ENCODE measurements at places on chromosomes 13 and 19.

GRCh38 chr13:39462428-39462827, 140.6 kb downstream of the LHFPL6 start:
- no peak for DNase-seq

DNA sequence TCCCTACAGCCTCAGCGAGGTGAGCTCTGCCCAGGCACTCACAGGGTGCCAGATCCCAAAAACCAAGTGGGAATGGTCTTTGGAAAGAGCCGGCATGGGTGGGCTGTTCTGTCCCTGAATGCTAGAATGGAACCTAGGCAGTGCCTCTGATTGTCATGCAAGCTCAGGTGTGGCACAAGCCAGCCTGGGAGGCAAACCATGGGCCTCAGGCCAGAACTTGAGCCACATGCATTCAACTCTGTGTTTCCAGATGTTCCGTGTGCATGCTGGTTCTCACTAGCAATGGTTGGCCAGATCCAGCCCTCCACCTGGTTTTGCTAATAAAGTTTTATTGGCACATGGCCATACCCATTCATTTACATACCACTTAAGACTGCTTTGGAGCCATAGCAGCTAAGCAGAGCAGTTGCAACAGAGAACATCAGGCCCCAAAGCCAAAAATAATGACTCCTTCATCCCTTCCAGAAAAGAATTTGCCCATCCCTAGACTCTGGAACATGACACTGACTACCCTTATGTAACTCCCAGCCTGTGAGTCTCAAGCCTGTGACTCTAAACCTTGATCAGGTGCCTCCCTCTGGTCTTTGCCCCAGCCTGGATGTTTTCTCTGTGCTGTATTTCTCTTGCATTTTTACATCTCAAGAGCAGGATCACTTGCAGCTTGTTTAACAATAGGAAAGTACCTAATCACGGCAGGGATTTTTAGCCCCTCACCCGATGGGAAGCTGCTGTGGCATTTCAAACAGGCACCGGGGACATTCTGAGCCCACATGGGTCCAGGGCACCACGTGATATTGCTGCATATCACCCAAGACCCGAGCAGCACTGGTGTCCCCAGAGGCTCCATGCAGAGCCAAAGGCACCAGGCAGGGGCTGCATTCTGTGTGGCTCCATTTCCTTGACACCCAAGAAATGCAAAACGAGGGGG, 55.4 kb upstream of the USE1 start:
- no peak for DNase-seq

- DNase-seq: peak; percentile 7
Measured at GRCh38 chr19:33434886-33435705, 61.6 kb downstream of the CEBPG start.

DNA sequence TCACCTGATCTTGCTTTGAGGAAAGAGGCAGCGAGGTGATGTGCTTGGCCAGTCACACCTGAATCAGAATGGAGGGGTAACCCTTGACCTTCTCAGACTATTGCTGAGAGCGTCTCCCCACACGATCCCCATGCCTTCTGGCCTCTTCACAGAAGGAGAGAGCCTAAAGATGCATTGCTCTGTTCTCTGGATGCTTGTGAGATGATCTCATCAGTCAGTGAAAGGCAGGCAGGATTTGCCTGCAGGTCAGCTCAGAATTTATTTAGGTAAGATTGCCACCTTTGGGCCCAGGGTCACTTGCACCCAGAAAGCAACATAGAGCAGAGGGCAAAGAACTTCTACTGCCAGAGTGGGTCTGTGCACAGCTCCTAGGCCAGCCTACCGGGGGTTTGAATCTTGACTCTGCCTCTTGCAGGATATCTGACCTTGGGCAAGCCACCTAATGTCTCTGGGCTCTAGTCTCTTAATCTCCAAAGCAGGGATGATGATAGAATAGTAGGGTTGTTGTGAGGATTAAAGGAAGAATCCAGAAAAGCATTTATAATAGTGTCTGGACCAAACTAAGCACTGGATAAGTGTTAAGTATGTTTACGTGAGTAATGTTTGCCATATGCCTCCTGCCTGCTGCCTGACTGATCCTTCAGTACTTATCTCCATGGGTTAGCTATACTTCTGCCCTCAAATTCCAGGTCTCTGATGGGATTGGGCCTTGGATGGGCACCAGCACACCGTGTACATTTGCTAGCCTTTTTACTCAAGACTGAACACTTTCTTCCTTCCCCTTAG, 8.4 kb upstream of the FLT1 start:
- no peak for DNase-seq

- no peak for DNase-seq
Measured at GRCh38 chr13:95754069-95754468, 77.1 kb downstream of the DNAJC3 start.

GRCh38 chr13:112828082-112828699, 138.4 kb downstream of the ATP11A start:
- no peak for DNase-seq

DNA sequence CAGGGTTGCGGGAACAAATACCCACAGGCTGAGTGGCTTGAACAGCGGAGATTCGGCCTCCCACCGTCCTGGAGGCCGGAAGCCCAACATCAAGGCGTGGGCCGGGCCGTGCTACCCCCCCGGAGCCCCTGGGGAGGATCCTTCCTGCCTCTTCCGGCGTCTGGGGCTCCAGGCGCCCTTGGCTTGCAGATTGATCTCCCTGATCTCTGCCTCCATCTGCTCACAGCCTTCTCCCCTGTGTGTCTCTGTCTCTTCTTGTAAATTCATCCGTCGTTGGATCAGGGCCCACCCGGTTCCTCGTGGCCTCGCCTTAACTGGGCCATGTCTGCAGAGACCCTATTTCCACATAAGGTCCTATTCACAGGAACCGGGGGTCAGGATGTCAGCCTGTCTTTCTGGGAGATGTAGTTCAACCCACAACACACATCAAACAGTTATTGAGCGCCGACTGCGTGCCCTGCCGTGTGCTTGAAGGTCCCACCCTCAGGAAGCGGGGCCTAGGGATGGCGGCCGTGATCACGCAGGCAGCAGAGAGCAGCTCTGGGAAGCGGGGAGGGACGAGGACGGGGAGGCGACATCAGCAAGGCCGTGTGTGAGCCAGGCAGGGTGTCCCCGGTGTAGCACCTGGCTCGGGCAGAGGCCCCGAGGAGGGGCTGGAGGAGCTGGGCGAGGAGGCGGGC, 21.3 kb downstream of the HCN2 start:
- peak; percentile 57 for DNase-seq

DNA sequence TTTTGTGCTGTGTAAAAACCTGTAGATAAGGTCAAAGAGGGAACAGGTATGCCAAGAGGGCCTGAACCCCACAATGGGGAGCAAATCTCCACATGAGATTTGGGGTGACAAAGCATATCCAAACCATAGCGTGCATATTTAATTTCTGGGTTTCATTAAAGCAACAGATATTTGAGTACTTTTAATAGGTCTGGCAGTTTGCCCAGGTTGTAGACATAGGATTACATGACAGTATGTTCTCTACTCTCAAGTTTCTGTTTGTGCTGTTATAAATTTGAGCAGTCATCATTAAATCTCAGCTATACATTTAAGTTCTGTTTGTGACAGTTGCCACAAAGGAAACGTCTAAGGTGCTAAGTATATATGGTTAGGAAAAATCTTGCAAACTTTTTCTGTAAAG, 236.4 kb downstream of the ATP8A2 start:
- DNase-seq: no peak

- no peak for DNase-seq
Measured at GRCh38 chr19:32406161-32407003, 812 bp downstream of the DPY19L3 start.

GRCh38 chr19:20164456-20164855, 2.6 kb upstream of the ZNF486 start:
- no peak for DNase-seq

GRCh38 chr19:13451434-13451995, 54.8 kb downstream of the CACNA1A start:
- no peak for DNase-seq

DNA sequence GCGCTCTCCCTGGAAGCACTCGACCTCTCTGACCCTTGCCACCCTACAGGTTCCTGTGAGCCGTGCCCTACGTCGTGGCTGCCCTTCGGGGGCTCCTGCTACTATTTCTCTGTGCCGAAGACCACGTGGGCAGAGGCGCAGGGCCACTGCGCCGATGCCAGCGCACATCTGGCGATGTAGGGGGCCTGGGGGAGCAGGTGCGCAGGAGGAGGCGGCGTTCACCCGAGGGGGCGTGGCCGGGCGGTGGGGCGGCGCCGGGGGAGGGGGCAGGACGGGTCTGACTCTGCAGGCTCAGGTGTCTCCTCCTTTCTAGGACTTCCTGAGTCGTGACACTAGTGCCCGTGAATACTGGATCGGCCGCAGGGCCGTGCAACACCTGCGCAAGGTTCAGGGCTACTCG, 26.4 kb downstream of the CLEC4M start:
- no peak for DNase-seq

DNA sequence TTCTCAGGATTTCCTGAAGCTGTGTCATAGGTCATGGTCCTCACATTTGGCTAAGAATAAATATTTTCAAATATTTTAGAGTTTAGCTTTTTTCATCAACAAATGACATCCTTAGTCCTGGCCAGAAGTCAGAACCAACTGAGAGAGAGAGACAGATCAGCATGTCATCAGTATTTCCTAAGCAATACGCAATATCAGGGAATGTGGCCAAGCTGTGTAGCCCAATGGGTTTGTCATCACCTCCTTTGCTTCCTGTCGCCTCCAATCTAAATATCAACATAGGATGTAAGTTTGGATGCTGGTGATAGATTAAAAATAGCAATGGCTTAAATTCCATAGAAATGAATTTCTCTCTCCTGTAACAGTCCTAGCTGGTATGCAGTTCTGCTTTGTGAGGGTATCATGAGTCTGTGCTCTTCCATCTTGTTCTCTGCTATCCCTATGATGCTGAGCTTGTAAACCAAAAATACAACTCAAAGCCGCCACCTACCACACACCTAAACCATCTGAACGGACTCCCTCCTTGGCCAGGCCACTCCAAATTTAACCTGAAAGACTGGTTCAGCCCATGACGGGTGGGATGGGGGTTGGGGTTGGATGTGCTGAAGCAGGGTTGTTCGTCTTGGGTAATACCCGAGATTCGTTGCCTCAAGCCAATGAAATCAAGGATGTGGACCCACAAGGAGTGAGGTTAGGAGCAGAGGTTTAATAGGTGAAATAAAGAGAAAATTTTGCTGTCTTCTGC, 10.0 kb upstream of the IGSF23 start:
- DNase-seq: peak; percentile 89

DNA sequence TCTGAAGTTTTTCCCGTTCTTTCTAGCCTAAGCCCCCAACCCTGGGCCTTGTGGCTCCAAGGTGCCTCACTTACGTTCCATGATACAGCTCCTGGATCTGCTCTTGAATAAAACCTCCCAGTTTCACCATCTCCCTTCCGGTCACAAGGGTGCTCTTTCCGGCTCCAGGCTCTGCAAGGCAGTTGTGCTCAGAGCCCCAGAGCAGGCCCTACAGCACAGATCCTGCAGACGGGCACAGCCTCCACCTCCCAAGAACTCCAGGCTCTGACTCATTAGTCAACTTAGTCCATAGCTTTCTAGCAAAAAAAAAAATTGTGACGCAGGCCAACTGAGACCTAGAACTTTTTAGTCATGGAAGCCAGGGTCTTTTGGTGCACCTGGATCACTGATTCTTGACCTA, 33.9 kb upstream of the SLC7A10 start:
- no peak for DNase-seq

- no peak for DNase-seq
Measured at GRCh38 chr13:103039183-103039582, 27.0 kb downstream of the SLC10A2 start.

GRCh38 chr19:53365899-53366493, 491 bp downstream of the ZNF525 start:
- DNase-seq: no peak

DNA sequence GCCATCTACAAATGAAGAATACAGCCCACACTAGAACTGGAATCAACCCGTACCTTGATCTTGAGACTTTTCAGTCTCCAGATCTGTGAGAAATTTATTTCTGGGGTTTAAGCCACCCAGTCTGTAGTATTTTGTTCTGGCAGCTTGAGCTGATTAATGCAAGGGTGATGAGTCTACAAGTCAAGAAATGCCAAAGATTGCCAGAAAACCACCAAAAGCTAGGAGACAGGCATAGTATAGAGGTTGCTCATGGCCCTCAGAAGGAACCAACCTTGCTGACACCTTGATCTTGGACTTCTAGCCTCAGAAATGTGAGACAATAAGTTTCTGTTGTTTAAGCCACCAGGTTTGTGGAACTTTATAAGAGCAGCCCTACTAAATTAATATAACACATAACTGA, 428.2 kb upstream of the KLF12 start:
- DNase-seq: peak; percentile 44

GRCh38 chr19:33470686-33471085, 50.9 kb downstream of the PEPD start:
- DNase-seq: no peak

- peak; percentile 81 for DNase-seq
Measured at GRCh38 chr19:1177322-1178114, 3.5 kb upstream of the SBNO2 start.

DNA sequence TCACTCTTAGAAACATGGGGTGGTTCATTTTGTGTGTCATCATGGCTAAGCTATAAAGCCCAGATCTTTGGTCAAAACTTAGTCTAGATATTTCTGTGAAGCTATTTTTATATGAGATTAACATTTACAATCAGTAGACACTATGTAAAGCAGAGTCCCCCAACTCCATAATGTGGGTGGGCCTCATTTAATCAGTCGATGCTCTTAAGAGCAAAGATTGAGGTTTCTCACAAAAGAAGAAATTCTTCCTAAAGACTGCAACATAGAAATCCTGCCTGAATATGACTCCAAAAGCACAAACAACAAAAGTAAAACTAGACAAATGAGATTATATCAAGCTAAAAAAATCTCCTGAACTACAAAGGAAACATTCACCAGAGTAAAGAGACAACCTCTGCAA, 642.2 kb downstream of the DIAPH3 start:
- no peak for DNase-seq

- no peak for DNase-seq
Measured at GRCh38 chr13:47252627-47253026, 355.8 kb upstream of the HTR2A start.

GRCh38 chr19:47650700-47651099, 41.8 kb downstream of the BICRA start:
- DNase-seq: no peak

- no peak for DNase-seq
Measured at GRCh38 chr19:42571116-42571515, 23.6 kb downstream of the CEACAM8 start.

- DNase-seq: no peak
Measured at GRCh38 chr19:10422046-10422461, 1.7 kb downstream of the PDE4A start.

DNA sequence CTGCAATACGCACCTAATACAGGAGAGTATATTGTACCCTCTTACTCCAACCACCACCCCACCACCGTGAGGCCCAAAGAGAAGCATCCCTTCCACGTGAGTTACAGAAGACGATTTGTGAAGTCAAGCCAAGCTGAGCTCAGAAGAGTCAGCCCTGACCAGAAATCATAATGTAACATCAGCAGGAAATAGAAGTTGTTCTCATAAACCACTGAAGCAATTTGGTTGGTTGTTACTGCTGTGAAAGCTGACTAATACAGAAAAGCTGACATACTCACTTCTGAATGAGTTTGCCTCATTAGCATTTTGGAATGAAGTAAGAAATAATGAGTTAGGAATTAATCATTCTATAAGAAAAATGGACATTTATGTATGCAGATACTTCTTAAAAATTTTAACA, 749.4 kb upstream of the SLC10A2 start:
- DNase-seq: peak; percentile 5

- peak; percentile 78 for DNase-seq
Measured at GRCh38 chr13:98890186-98890585, 87.7 kb downstream of the DOCK9 start.

- DNase-seq: no peak
Measured at GRCh38 chr13:72523049-72523448, 204.4 kb downstream of the MZT1 start.

All from fibroblast of skin of left quadriceps (primary cell).